ENCODE measurements at places on chromosomes 1 and 21.
A peak's percentile ranks its signal among the peaks of the same experiment; 100 is the strongest.

DNA sequence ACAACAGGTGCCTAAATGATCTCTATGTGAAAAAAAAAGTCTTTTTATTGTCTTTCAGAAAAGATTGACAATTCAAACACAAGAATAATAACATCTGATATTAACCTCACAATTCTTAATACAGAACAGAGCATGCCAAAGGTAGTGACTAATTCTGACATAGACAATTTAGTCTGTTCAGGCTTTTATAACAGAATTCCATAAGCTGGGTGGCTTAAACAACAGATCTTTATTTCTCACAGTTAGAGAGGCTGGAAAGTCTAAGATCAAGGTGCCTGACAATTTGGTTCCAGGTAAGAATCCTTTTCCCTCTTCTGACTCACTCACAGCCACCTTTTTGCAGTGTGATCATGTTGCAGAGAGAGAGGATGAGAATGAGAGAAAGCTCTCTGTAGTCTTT lies 27.0 kb downstream of the DPYD start:
- DNase-seq, result no peak

DNA sequence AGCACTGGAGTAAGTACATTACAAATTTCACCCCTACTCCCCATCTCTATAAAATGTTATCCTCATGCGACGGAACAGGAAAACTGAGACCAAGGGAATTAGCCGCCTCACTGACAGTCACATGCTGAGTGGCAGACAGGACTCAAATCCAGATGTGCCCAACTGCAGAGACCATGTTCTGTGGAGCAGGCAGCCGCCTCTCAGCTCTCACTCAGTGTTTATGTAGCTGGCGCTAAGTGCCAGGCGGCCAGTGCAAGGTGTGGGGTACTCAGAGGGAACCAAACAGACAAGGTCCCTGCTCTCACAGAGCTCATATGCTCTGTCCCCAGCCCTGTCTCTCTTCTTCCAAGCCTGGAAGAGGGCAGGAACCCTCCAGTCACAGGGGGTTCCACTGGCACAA lies 5.1 kb downstream of the CAPZB start:
- no peak for DNase-seq

DNA sequence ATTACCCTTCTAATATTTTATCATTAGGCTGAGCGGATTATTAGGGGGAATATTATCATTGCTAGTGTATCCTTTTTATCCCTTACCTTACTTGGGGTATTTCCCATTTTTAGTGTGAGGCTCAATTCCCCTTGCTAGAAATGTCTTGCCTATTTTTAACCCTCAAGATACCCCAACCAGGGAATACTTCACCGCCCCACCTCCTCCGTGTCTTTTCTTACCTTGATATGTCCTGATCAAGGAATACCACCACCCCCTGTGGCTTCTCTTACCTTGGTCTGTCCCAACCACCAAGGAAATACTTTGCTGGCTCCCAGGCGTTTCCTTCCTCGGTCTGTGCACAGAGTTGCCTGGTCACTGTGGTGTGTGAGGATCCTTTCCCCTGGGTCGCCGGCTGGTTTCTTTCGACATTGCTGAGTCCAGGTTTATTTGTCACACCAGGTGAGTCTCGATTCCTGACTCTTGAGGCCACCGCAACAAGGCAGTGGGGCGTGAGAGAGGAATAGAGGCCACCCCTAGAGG lies 57.8 kb downstream of the SERINC2 start:
- DNase-seq, result no peak

- no peak for DNase-seq
These were observed 37.0 kb downstream of the HS2ST1 start for GRCh38 chr1:86951430-86951829.

- DNase-seq, result peak; percentile 17
These were observed 35.7 kb upstream of the MTR start for GRCh38 chr1:236759252-236759859.

DNA sequence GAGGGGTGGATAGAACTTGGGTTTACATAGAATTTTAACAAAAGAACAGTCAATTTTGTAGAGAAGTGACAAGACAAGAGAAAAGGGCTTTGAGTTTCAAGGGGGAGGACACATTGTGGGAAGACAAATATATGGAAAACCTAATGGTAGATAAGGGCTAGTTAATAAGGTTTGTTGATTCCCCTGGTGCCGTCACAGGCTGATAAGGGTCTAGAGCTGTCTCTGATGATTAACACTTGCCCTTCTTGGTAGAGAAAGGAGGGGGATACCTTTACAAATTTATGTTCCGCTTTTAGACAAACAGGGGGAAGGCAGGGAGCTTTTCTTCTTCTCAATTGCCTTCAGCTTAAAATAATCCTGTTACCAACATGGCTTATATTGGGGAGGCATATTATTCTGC lies 124.3 kb downstream of the ETS2 start:
- DNase-seq, result no peak

GRCh38 chr1:76298399-76298798 lies 223.9 kb downstream of the ST6GALNAC3 start:
- DNase-seq, result no peak

- DNase-seq, result no peak
These were observed 43.7 kb downstream of the GTF2B start for GRCh38 chr1:88847643-88848042.

DNA sequence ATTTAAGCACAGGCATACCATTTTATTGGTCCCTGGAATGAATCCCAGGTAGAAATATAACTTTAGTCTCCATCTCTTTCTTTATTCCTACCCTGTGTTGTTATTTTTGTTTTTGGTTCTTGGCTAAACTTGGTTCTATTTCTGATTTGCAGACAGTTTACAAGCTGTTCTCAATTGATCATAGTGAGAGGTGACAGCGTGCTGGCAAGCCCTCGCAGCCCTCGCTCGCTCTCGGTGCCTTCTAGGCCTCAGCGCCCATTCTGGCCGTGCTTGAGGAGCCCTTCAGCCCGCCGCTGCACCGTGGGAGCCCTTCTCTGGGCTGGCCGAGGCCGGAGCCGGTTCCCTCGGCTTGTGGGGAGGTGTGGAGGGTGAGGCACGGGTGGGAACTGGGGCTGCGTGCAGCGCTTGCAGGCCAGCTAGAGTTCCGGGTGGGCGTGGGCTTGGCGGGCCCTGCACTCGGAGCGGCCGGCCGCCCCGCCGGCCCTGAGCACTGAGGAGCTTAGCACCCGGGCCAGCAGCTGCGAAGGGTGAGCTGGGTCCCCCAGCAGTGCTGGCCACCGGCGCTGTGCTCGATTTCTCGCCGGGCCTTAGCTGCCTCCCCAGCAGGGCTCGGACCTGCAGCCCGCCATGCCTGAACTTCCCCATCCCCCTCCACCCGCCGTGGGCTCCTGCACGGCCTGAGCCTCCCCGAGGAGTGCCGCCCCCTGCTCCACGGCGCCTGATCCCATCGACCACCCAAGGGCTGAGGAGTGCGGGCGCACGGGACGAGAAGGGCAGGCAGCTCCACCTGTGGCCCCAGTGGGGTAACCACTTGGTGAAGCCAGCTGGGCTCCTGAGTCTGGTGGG lies 38.7 kb downstream of the SNRPE start:
- no peak for DNase-seq

DNA sequence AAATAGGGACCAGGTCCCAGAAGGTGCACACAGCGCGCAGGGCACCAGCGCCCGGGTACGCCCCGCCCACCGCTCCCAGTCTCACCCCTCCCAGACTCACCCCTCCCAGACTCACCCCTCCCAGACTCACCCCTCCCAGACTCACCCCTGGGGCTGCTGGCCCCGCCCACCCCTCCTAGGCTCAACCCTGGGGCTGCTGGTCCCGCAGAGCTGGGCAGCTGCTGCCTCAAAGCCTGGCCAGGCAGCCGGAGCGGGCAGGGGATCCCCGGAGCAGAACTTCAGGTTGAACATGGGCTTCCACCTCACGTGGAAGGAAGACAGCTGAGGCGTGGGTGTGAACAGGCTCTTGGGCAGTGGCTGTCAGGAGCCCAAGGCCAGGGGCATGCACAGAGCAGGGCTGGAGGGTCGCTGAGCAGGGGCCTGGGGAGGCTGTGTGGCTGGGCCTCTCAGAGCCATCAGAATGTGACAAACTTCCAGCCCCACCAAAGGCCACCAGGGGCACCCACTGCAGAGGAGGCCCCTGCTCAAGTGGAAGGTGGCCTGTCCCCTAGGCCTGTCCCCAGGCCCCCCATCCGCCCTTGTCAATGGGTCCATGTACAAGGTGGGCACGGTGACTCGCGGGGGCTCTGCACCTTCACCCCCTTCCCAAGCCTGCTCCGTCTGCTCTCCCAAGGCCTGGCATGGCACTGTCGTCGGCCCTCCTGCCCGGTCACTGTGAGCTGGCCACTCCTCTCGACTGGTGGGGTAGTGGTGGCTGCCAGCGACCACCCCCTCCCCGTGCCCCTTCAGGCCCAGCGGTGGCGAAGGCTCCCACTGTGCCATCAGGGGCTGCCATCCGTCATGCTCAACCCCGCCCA lies 20.4 kb upstream of the SUMO3 start:
- no peak for DNase-seq

DNA sequence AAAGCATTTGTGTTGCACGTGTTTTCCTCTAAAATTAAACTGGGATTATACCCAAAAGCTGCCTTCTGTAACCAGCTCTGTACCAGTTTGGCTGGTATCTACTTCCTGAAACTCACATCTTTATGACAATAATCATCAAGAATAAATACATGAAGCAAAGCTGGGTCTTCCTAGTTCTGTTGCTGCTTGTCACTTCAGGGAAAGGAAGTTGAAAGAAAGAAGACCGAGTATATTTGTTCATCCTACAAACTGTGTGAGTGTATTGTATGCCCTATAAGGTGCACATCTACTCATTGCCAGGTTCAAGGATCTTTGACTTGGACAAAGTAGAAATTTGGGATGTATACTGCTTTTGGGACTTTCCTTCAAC lies 29.1 kb upstream of the IFNGR2 start:
- DNase-seq, result no peak

GRCh38 chr1:235851939-235852338 lies 14.8 kb downstream of the LYST start:
- no peak for DNase-seq

- DNase-seq, result no peak
These were observed at the start of gene LRRC53 for GRCh38 chr1:74512170-74512915. TSS of gene LRRC53 (minus strand) at chr1:74512611. CDS start at chr1:74483349, 29,262 bp downstream.

DNA sequence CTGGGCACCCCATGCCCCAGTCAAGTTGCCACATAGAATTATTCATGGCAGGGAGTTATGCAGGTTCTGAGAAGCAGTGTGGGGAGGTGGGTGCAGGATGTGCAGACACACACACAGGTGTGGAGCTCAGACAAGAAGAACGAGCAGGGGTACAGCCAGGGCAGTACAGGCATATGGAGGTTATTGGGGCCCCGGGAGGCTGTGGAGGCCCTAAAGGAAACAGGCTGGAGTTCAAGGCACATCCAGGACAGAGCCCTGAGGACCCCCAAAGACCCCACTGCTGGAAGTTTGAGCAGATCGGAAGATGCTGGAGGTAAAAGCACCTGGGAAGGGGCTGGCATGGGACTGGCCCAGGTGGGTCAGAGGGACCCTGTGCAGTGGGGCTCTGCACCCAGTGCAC lies 171.3 kb downstream of the PSMG1 start:
- DNase-seq, result no peak

DNA sequence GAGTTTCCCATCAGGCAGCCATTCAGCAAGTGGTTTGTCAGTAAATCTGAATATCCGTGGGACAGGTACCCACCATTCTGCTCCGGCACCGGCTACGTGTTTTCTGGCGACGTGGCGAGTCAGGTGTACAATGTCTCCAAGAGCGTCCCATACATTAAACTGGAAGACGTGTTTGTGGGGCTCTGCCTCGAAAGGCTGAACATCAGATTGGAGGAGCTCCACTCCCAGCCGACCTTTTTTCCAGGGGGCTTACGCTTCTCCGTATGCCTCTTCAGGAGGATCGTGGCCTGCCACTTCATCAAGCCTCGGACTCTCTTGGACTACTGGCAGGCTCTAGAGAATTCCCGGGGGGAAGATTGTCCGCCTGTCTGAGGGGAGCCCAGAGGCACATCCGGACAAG lies 48.4 kb downstream of the B3GALT5 start:
- no peak for DNase-seq

DNA sequence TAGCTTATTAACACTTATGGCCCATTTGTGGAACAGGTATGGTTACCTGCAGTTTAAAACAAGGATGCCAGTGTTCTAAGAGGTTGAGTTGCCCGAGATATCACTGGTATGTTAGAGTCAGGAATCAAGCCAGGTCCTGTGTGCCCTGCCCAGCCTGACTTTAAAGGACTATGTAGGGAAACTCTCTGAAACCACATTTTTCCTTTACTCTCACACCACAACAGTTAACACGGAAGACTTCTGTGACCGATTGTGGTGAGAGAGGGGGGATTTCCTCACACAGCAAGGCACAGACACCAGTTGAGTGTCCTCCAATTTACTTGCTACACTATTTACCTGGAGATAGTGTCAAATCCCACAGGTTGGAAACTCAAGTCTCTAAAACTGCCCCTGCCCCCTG lies 47.8 kb downstream of the UCK2 start:
- no peak for DNase-seq

- DNase-seq, result peak; percentile 59
These were observed 447 bp downstream of the RUNX3 start for GRCh38 chr1:24929398-24930259.

DNA sequence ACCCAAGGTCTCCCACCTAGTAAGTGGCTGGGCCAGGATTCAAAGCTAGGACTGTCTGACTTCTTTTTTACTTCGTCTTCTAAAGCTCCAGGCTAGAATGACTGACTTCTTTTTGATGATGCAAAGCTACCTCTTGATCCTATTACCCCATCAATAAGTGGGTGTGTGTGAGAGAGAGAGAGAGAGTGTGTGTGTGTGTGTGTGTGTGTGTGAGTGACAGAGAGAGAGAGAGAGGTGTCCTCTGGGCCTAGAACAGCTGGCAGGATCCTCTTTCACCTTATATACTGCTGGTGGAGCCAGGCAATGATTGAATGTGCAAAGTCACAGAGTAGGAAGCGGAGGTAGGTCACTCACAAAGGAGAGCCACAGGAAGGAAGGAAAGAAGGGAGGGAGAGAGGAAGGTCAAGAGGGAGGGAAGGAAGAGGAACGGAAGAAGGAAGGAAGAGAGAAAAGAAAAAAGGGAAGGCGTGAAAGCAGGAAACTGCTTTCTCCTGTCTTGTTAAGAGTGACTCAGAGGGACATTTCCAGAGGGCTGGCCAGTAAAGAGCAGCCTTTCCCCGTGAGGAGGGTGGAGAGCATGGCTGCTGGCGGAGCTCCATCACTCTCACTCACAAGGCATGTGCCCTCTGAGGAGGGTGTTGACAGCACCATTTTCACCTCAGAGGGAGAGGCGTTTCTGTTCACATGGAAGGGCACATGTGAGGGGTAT lies 68.9 kb downstream of the CDC7 start:
- peak; percentile 84 for DNase-seq

DNA sequence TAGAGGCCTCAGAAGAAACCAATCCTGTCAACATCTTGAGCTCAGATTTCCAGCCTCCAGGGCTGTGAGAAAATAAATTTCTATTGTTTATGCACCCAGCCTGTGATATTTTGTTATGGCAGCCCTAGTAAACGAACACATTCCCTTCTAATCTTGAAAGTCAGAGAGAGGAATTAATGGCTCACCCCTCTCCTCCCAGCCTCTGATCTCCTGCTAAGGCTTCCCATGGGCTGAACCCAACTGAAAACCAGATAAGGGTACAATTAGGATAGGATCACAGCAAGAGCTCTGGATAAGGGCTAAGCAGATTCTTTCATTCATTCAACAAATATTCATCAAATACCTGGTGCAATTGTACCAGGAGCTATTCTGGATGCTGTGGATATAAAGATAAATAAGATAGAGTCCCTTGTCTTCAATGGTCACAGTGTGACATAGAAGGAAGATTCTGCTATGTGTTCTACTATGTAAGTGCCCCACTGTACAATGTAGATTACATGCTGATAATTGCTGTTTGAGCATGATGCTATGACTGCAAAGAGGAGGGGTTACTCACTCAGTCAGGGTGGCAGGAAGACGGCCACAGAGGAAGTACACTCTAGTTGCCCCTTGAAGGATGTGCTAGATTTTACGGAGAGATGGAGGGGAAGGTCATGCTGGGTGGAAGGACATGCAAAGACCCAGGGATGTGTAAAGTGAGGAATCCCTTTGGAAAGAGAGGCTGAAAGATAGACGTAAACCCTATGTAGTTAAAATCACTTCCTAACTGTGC lies 203.3 kb upstream of the JUN start:
- DNase-seq, result no peak
